Foreskin keratinocyte (primary cell): ENCODE measurements at places on chromosomes 4 and X. TPM values are rescaled to one million over a fixed set of nuclear protein-coding genes. Genes with fewer than 3 reads are reported as not detected.

Gene ARHGEF6
- total RNA-seq = 0.07 and 0.10 TPM in 2 replicates

Gene FHDC1
- 2.3 and 4.4 TPM in 2 replicates for total RNA-seq

Gene NWD2
- total RNA-seq = not detected in 2 replicates

Gene CCNA2
- total RNA-seq = 65.8 and 83.0 TPM in 2 replicates

Gene SERTM2
- not detected in 2 replicates for total RNA-seq

Gene SYNPO2
- total RNA-seq = 0.41 and 0.46 TPM in 2 replicates

Gene PRSS12
- total RNA-seq = 19.4 and 22.8 TPM in 2 replicates

Gene FDCSP
- total RNA-seq = not detected in 2 replicates

Gene RNF150
- total RNA-seq = 0.07 TPM in 1 of 2 replicates, not detected in the other

Gene GASK1B
- total RNA-seq = 0.99 and 1.5 TPM in 2 replicates

Gene SPANXN4
- not detected in 2 replicates for total RNA-seq

Gene BEX2
- 7.8 and 9.1 TPM in 2 replicates for total RNA-seq

Gene KIT
- not detected in 2 replicates for total RNA-seq

Gene SPRY1
- total RNA-seq = 1.3 and 2.8 TPM in 2 replicates

Gene RAB33A
- 0.10 TPM in 1 of 2 replicates, not detected in the other for total RNA-seq

Gene GLUD2
- 0.17 and 0.25 TPM in 2 replicates for total RNA-seq

Gene ZMAT1
- not detected in 2 replicates for total RNA-seq

Gene RASGEF1B
- 0.56 and 0.65 TPM in 2 replicates for total RNA-seq

Gene FRMD7
- not detected in 2 replicates for total RNA-seq

Gene EVC2
- total RNA-seq = 7.5 TPM in 2 replicates
